HCT116 (cell line): ENCODE measurements at places on chromosomes 5 and 9. TPM values are rescaled to one million over a fixed set of nuclear protein-coding genes. Genes with fewer than 3 reads are reported as not detected.

FANCC gene
- total RNA-seq, result 19.4 TPM

DBH gene
- not detected for total RNA-seq

ZCCHC7 gene
- total RNA-seq, result 31.2 TPM

OBP2B gene
- not detected for total RNA-seq

HAVCR1 gene
- total RNA-seq, result not detected

TMC1 gene
- total RNA-seq, result 0.57 TPM

PCDH1 gene
- 24.2 TPM for total RNA-seq

- no peaks in the 10 kb centered on the region for H3K27me3 ChIP-seq
- no peaks in the 10 kb centered on the region for H3K36me3 ChIP-seq
- no peak overlapping the region for H3K4me3 ChIP-seq
Observed at GRCh38 chr5:85921590-85921989, 696.2 kb upstream of the COX7C start.

DNA sequence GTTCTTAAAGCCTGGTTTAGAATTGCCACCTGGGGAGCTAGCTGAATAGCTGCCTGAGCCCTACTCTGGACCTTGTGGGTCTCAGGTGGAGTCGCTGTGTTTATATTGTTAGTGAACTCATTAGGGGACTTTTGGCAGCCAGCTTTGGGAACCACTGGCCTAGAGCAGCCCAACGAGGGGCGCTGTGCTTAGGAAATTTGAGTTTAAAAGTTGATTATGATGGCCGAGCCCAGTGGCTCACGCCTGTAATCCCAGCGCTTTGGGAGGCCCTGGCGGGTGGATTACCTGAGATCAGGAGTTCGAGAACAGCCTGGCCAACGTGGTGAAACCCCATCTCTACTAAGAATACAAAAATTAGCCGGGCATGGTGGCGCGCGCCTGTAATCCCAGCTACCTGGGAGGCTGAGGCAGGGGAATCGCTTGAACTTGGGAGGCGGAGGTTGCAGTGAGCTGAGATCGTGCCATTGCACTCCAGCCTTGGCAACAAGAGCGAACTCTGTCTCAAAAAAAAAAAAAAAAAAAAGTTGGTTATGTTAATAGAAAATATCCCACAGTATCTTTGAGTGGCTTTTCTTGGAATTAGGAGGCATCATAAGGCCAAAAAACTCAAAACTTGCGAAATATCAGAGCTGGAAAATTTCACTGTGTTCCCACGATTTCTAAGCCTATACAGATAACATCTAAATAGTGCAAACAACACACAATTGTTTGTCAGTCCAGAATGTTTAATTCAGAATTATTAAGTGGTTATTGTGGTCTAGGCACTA, 809 bp downstream of the MCCC2 start:
- no peaks in the 10 kb centered on the region for H3K36me3 ChIP-seq
- H3K27ac ChIP-seq, result peak overlapping the region; percentile 55
- no peaks in the 10 kb centered on the region for H3K27me3 ChIP-seq
- peaks cover 23% of the 10 kb centered on the region for H3K4me1 ChIP-seq

GRCh38 chr9:134960701-134961181, 43.0 kb upstream of the FCN1 start:
- no peak for DNase-seq

- peaks cover 8% of the 10 kb centered on the region for H3K4me1 ChIP-seq
- peak overlapping the region; percentile 48 for H3K27ac ChIP-seq
- DNase-seq, result no peak
- no peaks in the 10 kb centered on the region for H3K27me3 ChIP-seq
- peak overlapping the region; percentile 74 for H3K4me3 ChIP-seq
Observed at GRCh38 chr5:149961186-149961685, 678 bp downstream of the SLC26A2 start.

GRCh38 chr5:37851305-37851704, 11.5 kb upstream of the GDNF start:
- peaks cover 8% of the 10 kb centered on the region for H3K4me1 ChIP-seq
- H3K36me3 ChIP-seq, result no peaks in the 10 kb centered on the region
- DNase-seq, result no peak
- no peak overlapping the region for H3K4me3 ChIP-seq

- DNase-seq, result no peak
- H3K4me1 ChIP-seq, result no peaks in the 10 kb centered on the region
- no peaks in the 10 kb centered on the region for H3K27me3 ChIP-seq
- no peaks in the 10 kb centered on the region for H3K36me3 ChIP-seq
- H3K4me3 ChIP-seq, result no peak overlapping the region
- H3K27ac ChIP-seq, result no peak overlapping the region
Observed at GRCh38 chr5:157371655-157372471, 88.2 kb upstream of the NIPAL4 start.

GRCh38 chr9:1490341-1491232, 440.4 kb downstream of the DMRT2 start:
- H3K4me1 ChIP-seq, result no peaks in the 10 kb centered on the region
- H3K36me3 ChIP-seq, result no peaks in the 10 kb centered on the region

GRCh38 chr5:156328161-156328560, 1.2 kb downstream of the SGCD start:
- no peak overlapping the region for H3K27ac ChIP-seq
- no peaks in the 10 kb centered on the region for H3K4me1 ChIP-seq
- no peak overlapping the region for H3K4me3 ChIP-seq
- H3K36me3 ChIP-seq, result no peaks in the 10 kb centered on the region
- no peak for DNase-seq

DNA sequence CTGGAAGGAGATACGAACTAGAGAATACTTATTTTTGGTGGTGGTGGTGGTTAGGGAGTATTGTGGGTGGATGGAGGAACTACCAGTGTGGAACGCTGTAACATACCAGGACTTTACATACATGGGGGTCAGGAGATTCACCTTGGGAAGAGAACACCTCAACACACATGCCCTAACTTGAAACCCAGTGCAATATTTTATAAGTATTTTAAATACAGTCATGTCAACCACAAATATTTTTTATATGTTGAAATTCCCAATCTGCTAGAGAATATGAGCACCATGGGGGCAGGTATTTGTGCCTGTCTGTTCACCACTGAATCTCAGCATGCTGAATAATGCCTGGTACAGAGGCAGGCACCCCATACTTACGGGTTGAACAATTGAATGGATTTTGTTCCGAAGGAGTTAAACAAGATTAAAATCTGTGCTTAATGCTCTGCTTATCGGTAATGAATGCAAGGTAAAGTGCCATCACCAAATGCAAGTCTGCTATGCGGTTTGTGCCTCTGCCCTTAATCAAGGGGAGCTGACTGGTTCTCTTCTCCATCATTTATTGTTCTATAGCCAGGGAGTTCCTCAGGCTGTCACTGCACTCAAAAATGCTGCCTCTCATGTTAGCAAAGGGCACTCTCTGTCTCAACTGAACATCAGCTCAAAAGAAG, 65.3 kb downstream of the RASEF start:
- no peak overlapping the region for H3K27ac ChIP-seq
- no peak for DNase-seq
- H3K4me1 ChIP-seq, result no peaks in the 10 kb centered on the region
